ENCODE measurements at places on chromosomes 3 and 15. TPM values are rescaled to one million over a fixed set of nuclear protein-coding genes. Genes with fewer than 3 reads are reported as not detected.

DNA sequence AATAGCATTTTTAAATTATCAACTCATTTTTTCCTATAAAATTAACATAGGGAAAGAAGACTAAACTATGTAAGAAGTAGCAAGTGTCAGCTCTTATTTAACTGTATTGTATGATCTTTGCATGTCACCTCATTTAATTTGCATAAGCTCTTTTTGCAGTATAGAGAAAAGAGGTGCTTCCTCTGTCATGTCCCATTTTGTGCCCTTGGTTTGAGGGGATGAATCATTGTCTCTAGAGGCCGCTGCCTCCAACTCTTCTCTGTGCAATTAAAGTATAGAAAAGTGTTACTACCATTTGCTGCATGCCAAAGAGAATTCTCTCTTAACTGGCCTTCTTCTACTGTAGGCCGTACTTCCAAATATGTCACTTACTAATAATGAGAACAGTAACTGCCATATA is 93.4 kb downstream of the LRRC28 start:
- no peak for DNase-seq

The UTS2B gene
- polyA plus RNA-seq = 0.45 TPM

DNA sequence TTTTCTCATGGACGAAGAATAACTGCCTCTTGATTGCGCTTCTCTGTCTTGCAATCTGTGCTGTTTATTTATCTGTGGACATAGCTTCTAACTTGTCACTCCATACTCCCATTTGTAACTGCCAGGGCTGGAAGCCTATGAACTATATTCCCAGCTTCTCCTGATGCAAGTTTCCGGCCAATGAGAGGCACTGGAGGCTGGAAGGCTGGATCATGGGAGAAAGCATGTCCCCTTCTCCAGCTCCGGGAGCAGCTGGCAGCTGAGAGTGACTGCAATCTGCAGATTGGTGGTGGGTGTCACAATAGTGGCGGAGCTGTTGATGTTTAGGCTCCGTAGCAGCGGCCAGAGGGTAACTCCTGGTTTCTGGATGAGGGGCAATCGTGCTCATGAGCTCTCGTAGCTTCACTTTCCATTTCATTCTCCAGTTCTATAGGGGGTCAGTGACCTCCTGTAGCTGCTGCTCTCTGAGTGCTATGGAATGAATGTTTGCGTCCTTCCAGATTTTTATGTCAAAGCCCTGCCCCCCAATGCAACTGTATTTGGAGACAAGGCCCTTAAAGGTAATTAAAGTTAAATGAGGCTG is 35.7 kb upstream of the PCSK6 start:
- no peak for DNase-seq

DNA sequence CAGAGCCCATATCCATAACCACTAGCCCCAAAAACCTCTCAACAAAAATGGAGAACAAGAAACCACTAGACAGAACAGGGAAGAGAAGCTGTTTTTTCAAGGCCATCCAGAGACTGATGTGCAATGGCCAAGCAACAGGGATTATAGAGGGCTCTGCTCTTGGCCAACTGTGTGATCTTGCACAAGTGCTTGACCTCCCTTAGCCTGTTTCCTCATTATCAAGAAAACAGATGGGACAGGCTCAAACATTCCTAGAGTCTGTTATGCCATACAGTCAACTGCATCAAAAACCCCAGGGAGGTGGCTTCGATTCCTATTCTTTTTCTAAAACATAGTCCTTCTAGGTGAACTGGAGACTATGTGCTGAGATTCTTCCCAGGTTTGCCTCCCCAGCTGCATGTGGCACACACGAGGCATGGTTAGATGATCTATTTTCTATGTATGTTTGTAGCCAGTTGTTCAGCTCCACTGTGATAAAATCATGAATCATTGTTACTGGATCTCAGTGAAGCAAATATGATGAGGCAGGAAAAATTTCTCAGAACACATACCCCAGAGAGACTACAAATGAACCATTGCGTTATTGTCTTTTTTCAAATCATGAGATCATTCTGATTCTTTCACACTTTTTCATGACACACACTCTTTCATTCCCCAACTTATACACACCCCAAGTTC is 132.9 kb upstream of the TGFBR2 start:
- no peak for DNase-seq

The TLR9 gene
- 0.11 TPM for polyA plus RNA-seq

DNA sequence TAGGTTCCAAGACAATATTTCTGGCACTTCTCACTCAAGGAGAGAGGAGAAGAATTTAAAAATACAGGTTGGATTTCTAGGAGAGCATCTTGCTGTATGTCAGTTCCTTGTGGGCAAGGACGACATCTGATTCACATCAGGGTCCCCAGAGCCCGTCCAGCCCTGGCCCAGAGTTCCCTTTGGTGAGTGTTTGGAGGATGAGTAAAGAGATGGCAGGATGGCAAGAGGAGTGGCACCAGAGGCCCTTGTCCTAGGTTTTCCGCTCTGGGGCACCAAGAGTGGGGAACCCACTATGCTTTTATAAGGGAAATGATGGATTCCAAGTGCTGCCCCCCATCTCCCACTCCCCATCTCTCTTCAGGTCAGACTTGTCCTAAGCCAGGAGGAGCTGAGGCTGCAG is 181.8 kb downstream of the TBC1D2B start:
- no peak for DNase-seq

The SUCNR1 gene
- 7.6 TPM for polyA plus RNA-seq

The RASGRP1 gene
- 14.0 TPM for polyA plus RNA-seq

GRCh38 chr15:29538044-29538443 is 268.4 kb upstream of the NSMCE3 start:
- DNase-seq = no peak

The MTMR10 gene
- 55.9 TPM for polyA plus RNA-seq

- no peak for DNase-seq
These were observed 164.8 kb upstream of the RORA start for GRCh38 chr15:61393949-61394348.

DNA sequence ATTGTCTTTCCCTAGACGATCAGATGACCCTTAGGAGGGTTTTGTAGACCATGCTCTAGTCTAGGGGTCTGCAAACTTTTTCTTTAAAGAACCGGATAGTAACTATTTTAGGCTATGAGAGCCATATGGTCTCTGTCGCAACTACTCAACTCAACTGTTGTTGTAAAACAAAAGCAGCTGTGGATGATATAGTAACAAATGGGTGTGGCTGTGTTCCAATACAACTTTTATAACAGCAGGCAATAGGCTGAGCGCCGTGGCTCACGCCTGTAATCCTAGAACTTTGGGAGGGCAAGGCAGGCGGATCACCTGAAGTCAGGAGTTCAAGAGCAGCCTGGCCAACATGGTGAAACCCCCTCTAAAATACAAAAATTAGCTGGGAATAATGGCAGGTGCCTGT is 6.1 kb upstream of the CMTM6 start:
- DNase-seq = peak; percentile 50

- DNase-seq = no peak
These were observed 261.1 kb upstream of the CBLB start for GRCh38 chr3:106129939-106130338.

The STRIT1 gene
- polyA plus RNA-seq = 1.9 TPM

The KCNMB3 gene
- 6.5 TPM for polyA plus RNA-seq

- DNase-seq = no peak
These were observed 30.0 kb downstream of the XXYLT1 start for GRCh38 chr3:195240939-195241338.

- DNase-seq = no peak
These were observed 161.5 kb upstream of the MB21D2 start for GRCh38 chr3:193078996-193079753.

DNA sequence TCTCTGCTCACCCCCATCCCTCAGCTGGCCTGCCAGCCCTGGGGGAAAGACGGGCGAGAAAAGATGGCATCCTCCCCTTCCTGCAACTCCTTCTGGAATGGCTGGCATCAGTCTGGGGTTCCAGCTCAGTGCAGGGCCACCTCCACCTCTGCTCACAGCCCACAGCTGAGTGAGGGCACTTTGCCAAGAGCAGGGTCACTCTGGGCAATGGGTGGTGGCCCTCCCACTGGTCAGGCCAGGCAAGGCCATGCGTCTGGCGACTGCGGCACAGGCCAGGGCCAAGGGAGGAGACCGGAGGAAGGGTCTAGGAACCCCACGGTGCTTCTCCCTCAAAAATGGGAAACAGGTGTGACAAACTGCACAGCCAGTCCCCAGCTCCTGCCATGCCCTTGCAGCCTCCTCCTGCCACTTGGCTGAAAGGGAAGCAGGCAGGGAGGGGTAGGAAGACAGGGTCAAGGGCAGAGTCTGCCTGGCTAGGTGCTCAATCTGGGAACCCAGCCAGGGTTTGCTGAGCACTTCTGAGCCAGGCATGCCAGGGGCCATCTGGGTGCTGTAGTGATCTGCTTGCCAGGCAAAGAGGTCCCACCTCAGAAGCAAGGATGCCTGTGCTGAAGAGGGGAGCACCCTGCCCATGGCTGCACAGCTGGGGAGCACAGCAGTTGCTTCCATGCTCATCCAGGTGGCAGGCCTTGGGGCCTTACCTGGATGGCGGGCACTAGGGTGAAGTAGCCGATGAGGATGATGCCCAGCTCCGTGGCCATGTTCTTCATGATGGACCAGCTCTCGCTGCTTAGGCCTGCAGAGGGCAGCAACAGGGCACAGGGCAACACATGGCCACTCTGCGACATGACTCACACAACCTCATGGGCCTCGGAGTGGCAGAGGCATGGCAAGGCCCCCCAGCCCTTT is 41.2 kb downstream of the PTPN23 start:
- DNase-seq = no peak

The UBE2E2 gene
- polyA plus RNA-seq = 62.4 TPM

GRCh38 chr15:88701561-88702095 is 62.8 kb downstream of the ISG20 start:
- no peak for DNase-seq

DNA sequence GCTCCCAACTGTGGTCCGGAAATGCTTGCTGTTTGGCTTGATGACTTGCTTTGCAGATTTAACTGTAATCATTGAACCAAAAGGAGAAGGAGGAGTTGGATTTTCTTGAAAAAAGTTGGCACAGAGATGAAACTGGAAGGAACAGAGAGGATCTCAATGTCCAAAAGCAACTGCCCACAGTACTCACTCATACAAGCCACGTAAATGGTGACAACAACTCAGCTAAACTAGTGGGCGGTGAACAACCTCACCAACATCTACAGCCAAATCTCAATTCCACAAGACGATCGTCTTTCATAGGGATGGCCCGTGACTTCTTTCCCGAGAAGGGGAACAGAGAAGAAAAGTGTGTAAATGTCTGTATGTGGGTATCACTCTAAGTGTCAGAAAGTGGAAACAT is 48.1 kb downstream of the MYO5C start:
- no peak for DNase-seq

DNA sequence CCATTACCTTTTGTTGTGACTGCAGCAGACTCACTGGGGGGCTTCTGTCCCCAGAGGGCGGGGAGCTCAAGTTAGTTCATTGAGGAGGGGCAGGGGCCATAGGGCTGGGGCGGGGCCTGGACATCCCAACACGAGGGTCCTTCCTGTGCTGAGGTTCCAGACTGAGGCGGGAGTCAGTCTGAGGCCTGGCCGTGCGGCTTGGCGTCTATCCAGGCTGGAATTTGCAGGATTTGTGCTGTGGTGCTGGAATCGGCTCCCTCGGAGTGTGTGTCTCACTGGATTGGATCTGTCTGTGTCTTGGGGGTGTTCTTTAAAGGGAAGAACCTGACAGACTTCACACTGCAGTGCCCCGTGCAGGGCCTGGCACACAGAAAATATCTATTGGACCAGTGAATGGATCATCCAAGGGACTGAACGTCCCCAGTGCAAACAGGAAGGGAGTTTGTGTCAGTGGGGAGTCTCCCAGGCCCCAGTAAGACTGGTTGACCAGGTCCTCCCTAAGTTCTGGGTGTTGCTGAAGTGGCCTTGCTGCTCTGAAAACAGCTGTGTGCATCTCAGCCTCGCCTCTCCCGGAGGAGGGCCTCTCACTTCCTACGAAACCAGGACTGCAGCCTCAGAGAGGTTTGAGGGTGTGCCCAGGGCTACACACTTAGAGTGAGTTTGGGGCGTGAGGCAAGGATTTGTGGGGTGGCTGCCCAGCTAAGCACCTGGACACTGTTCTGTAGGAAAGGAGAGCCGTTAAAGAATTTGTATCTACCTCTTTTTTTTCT is 26.1 kb downstream of the GOLGA6L2 start:
- DNase-seq = no peak

The GOLGA8T gene
- 0.75 TPM for polyA plus RNA-seq

The BAHD1 gene
- 21.0 TPM for polyA plus RNA-seq

DNA sequence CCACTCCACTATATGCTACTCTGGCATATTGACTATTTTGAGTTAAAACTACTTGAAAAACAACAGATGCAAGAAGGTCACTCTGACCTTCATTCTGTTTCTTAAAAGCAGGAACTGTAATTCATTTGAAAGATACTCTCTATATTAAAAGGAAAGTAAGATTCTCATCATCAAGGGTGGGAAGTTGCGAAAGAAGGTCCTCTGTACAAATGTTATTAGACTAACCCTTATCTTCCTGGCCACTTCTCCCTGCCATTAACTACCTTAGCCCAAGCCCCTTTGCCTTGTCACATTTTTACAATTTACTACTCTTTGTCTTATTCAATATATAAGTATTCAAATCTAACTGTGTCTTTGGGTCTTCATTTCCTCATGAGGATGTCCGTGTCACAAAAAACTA is 16.1 kb downstream of the SIDT1 start:
- no peak for DNase-seq

The ERICH6 gene
- polyA plus RNA-seq = 0.50 TPM

DNA sequence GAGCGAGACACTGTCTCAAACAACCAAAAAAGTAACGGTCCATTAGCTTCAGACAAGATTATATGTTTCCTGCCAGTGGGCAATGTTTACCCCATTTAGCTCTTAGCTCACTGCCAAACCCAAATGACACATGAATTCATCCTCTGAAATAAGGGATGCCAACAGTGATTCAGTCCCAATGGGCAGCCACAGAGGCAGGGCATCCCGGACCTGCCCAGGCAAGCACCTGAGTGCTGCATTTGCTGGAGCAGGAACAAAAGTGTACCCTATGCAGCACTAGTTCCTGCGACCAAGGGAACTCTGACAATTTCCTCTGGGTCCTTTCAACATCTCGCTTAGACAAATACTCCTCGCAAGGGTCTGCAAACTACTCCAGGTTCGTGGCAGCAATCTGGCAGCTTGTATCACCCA is 8.0 kb downstream of the IP6K2 start:
- DNase-seq = no peak

DNA sequence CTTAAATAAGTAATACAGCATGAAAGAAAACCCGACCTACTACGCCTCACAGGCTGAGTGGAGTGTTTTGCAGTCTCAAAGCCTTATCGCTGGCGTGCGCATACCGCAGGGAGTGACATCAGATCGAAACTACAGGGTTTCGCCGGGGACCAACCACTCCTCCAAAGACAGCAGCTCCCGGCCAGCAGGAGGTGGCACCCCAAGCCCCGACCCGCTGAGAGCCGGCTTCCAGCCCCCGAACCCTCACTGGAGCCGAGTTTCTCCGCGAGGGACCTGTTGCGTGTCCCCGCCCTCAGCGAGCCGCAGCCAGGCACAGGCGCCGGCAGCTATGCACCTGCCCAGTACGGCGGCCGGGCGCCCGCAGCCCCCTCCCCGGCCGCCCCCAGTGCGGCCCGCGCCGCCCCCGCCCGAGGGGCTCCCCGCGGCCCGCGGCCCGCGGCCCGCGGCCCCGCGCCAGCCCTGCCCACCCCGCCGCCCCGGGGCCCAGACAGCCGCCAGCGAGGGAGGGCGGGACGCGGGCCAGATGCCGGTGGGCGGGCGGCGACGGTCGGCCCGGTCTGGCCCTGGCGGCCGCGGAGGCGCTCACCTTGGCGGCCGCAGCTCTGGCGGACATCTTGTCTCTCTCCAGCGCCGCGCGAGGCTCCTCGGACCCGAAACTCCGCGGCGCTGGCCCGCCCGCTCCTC is 710 bp downstream of the TJP1 start:
- no peak for DNase-seq

GRCh38 chr3:23760871-23761373 is 44.8 kb upstream of the UBE2E1 start:
- no peak for DNase-seq

The PLD1 gene
- polyA plus RNA-seq = 11.1 TPM

GRCh38 chr15:49627407-49627877 is 6.6 kb downstream of the DTWD1 start:
- DNase-seq = no peak

Data from right renal cortex interstitium (tissue), 3 donors.